Neural crest cell (in vitro differentiated cells): ENCODE measurements at places on chromosomes 7 and 10.

- no peak for DNase-seq
These were observed 23.0 kb downstream of the ZNF518A start for GRCh38 chr10:96153070-96153469.

GRCh38 chr10:103931603-103932002, 13.6 kb upstream of the STN1 start:
- DNase-seq = no peak

GRCh38 chr7:952548-953441, 1.7 kb downstream of the ADAP1 start:
- DNase-seq = no peak

- DNase-seq = no peak
These were observed 37.3 kb downstream of the INPP5F start for GRCh38 chr10:119762805-119763798.

- DNase-seq = no peak
These were observed 51.4 kb downstream of the PLPP4 start for GRCh38 chr10:120508393-120508792.

DNA sequence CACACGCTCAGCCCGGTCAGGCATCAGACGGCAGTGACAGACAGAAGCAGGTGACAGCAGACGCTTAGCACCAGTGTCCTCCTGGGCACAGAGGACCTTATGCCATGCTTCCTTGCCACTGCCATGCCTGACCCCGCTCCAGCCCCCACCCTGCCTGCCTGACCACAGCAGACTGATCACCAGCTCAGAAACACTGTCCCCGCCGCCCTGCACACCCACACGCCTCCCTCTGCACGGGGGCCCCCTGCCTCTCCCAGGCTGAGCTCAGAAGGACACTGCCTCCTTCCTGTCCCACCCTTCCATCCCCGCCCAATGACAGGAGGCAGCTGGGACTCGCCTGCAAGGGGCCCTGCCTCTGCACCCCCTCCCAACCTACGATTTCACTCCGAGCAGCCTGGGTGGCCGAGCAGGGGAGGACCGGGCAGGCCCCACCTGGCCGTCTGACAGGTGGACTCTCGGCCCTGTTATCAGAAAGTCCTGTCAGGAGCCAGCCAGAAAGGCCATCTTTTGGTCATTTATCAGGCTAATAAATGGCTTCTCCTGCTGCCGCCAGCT, 183.4 kb downstream of the ELFN1 start:
- DNase-seq = no peak

DNA sequence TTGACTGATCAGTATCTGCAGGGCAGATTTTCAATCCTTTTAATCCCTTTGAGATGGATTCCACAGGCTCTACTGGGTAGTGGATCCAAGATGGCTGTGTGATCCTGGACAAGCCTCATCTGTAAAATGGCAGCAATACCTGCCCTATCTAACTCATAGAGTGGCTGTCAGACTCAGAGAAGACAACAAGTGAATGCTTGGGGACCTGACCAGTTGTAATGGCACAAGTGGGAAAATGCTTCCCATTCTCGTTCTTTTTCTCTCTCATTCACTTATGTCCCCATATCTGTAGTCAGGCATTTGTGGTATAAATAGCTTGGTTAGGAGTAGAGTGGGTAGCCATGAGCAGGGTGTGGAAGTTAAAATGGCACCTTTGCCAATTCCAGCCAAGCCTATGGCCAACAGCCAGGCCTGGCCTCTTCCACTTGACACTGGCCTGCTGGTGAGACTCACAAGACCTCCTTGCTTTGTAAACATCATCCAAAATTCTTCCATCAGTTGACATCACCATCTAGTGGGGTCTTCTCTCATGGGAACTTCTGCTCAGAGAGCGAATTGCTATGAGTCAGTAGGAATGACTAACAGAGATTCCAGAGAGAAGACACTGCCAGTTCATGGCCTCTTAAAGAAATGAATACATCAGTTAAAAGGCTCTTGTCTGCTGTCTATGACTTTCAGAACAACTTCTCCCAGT, 150.1 kb downstream of the PLPP4 start:
- DNase-seq = no peak

DNA sequence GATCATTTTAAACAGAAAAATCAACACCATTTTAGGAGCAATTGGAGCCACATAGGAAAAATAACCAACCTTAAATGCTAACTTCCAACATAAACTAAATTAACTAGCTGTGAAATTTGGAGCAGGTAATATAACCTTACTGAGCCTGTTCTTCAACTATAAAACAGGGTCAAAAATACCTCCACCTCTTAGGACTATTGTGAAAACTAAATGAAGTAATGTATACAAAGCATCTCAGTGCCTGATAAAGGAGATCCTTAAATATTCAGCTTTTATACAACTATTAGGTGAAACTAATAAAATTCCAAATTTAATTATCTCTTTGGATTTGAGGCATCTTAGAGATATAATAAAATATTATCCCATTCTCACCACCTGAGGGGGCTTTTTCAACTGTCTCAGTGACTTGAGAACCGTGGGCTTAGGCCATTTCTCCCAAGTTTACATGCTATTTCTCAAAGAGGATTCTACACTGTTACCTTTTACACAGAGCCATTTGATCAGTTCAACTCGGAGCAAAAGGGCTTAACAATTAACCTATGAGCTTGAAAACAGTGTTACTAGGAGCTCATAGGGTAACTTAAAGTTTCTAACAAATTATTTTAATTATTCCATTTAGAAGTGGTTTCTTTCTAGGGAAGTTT, 165.0 kb upstream of the ASAH2 start:
- DNase-seq = no peak

- DNase-seq = no peak
These were observed 46.2 kb downstream of the WDR37 start for GRCh38 chr10:1102416-1102815.
